GM20000 (cell line): ENCODE measurements at places on chromosomes 6 and 20.
A peak's percentile ranks its signal among the peaks of the same experiment; 100 is the strongest.

DNA sequence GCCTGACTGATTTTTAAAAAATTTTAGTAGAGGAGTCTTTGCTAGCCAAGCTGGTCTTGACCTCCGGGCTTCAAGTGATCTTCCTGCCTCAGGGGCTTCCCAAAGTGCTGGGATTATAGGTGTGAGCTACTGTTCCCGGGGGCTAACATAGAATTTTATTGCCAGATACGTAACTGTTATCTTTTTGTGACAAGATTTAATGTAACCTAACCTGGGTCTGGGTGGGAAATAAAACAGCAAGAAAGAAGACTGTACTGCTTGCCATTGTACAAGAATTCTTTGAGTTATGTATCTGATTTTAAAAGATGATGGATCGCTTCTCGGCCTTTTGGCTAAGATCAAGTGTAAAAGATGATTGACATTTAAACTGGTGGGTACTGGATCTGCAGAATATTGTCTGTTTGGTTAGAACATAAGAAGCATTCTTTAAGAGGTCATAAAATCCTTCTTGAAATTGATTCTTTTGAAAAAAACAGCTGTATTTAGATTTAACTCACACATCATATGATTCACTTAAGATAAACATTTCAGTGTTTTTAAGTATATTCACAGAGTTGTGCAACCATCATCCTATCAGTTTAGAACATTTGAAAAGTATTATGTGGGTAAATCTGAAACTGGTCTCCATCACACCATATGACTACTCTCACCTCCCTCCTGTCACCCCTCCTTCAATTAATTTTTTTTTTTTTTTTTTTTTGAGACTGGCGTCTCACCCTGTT is 21.6 kb downstream of the TPX2 start:
- no peak for DNase-seq

DNA sequence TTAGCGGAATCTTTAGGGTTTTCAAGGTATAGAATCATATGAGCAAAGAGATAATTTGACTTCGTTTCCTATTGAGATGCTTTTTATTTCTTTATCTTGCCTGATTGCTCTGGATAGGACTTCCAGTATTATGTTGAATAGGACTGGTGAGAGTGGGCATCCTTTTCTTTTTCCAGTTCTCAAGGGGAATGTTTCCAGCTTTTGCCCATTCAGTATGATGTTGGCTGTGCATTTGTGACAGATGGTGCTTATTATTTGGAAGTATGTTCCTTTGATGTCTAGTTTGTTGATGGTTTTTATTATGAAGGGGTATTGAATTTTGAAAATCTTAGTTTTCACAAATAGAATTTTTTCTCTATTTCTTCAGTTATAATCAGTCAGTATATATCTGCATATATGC is 656.6 kb upstream of the MAP3K7 start:
- no peak for DNase-seq

DNA sequence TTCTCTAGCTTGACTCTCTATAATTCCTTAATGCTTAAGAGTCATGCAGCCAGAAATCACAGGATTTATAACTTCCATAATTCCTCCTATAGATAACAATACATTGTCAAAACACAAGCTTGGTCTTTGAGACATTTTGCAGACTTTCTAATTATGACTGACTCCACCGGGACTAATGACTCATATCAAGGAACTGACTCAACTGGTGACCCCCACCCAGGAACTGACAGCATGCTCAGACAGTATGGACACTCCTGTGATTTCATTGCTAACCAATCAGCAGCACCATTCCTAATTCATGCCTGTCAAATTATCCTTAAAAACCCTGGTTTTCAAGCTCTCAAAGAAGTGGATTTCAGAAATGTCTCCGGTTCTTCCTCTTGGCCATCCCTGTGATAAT is 670.5 kb upstream of the IMPG1 start:
- DNase-seq, result no peak

- DNase-seq, result no peak
Observed at GRCh38 chr6:130161683-130162404, 60.9 kb downstream of the SAMD3 start.

DNA sequence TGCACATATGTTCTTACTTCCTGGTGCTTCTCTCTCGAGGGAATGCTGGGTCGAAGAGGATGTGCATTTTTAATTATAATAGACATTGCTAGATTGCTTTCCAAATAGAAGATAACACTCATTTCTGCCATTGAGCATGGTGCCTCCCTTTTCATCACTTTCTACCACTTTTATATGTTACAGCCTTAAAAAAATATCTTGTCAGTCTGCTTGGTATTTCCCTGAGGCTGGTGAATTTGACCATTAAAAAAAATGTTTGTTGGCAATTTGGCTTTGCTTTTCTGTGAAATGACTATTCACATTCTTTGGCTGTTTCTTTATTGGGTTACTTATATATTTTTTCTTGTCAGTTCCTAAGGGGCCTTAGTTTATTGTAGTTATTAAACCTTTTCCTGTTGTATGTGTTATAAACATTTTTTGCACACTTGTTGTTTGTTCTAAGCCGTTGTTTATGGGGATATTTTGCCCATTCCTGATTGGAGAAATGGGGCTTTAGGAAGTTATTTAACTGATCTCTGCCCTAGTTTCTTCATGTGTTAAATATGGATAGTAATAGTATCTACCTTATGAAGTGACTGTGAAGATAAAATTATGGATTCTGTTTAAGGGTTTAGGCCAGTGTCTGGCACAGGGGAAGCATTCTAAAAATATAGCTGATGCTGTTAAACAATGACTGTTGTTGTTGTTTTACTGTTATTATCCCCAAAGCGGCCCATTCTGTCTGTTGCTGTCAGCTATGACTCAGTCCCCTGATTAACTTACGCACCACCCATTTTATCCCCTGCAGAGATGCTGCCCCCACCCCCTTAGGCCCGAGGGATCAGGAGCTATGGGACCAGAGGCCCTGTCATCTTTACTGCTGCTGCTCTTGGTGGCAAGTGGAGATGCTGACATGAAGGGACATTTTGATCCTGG is 3.8 kb downstream of the DDR1 start:
- DNase-seq, result no peak

GRCh38 chr6:161161889-161162624 is 111.8 kb downstream of the AGPAT4 start:
- DNase-seq, result no peak

DNA sequence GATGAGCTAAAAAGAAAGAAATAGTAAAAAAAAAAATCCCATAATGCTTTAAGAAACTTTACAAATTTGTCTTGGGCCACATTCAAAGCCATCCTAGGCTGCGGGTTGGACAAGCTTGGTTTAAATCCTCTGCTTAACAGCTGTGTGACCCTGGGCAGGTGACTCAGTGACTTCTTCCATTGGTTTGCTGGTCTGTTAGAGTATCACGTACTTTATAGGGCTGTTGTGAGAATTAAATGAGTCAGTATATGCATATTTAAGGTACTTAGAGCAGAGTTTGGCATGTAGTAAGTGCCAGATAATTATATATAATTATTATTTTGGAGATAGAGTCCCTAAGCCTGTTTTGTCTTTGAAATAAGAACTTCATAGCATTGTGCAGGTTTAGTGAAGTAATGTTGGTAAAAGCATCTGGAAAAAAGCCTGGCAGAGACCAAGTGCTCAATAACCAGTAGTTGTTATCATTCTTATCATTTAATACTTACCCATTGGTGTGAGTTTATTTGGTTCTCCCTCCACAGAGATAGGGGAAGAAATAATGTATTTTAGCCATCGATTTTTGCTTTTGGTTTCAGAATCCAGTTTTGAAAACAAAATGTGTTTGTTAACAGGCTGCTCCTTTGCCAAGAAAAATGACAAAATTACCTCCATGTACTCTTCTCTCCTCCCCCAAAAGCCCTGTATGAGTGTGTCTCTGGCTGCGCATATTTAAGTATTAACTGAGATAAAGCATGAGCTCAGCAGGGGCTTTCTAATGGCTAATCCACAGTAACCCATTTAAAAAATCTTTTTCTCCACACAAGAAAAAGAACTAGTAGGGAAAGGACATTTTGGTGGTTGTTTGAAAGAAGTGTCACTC is 67.2 kb downstream of the FOXO3 start:
- DNase-seq, result no peak

- no peak for DNase-seq
Observed at GRCh38 chr6:12245763-12246718, 44.1 kb upstream of the EDN1 start.

DNA sequence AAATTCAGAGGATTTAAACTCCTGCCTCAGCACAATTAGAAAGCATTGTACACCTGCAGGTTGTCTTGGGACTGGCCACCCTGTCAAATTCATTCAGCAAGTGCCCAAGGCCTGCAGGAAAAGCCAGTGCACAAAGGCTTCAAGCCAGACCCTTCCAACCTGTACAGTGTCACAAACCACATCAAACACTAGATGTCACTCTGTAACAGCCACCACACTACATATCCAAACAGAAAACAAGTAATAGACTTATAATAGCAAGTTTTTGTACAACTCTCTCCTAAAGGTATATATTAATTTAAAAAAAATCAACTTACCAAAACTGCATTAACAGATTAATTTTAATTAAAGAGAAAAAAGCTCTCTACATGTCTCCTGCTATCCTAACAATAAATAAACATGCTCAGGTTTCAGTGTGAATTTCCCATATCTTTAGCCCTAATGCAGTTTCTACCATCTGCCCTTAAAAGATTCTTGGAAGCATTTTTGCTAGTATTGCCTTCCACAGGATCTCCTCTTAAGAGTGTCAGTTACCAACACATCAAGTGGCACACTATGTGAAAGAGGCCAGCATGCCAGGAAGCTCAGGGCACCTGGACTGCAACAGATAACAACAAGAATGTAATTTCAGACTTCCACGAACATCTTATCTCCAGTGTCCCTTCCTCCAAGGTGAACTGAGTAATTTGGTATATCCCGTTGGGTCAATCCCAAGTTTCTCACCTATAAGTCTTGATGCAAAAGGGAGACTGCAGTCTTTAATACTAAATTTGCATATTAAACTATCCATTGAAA is 47.5 kb downstream of the RALGAPA2 start:
- DNase-seq, result peak; percentile 46

GRCh38 chr6:5557506-5557905 is 296.2 kb downstream of the FARS2 start:
- DNase-seq, result no peak

DNA sequence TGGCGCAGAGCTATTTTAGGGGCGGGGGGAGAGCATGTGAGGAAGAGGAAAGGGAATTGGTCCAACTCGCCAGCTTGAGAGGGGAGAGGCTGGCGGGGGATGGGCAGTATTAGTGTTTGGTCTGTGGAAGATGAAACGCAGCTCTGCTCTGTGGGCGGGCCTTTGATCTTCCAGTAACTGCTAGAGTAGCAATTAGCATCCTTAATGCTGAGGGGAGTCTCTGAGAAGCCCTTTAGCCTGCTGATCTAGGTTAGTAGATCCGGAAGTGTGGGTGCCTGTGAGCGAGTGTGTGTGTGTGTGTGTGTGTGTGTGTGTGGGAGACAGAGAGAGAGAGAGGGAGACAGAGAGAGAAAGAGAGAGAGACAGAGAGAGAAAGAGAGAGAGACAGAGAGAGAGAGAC is 117.2 kb upstream of the BACH2 start:
- peak; percentile 57 for DNase-seq

DNA sequence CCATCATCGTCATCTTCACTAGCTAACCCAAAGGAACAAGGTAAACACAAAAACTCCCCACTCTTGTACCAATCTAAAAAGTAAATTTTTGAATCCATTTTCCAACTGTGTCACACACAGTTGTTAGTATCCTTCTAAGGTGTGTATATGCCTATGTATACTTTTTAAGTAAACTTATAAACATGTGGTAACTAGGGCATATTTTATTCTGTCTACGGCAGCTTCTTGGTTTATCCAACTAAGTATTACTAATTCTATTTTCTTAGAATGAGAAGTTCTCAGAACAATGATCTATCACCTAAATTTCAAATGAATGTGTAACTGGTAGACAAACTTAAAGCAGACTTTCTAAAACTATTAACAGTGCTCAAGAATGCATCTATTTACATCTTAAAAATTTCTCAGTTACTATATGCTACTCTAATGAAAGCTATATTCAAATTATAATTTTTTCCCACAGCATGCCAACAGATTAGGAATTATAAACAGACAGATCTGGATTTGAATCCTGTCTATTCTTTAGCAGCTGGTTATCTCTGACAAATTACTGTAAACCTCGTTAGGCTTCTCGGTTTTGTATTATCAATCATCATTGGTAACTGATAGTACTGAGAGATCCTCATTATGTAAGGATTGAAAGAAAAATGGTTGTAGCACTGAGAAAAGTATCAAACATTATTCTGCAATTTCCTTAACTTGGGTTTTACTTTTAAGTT is 1.8 kb upstream of the PLN start:
- no peak for DNase-seq

DNA sequence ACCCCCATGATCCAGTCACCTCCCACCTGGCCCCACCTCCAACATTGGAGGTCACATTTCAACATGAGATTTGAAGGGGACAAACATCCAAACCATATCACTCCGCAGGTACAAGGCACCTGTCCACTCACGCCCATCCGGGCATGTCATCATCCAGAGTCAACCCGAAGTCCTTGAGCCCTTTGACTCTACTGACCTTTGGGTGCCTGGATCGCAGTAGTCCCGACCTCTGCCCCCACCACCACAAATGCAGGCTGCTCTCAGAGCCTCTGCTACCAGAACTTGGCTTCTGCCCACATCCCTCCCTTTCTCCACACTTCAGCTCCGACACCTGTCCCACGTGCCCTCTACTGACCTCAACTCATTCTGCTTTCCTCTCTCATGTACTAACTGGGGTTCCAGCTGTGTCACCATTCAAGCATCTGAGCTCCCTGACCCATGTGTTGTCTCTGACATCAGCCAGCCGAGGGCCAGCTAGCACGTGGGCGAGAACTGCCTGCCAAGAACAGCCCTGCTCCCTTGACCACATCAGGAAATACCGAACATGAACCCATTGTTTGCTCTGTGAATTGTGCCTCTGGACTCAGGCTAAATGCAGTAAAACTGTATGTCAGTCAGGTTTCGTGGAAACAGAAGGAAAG is 498.3 kb upstream of the SULF2 start:
- DNase-seq, result no peak

- no peak for DNase-seq
Observed at GRCh38 chr6:111418971-111419693, 63.9 kb downstream of the REV3L start.

DNA sequence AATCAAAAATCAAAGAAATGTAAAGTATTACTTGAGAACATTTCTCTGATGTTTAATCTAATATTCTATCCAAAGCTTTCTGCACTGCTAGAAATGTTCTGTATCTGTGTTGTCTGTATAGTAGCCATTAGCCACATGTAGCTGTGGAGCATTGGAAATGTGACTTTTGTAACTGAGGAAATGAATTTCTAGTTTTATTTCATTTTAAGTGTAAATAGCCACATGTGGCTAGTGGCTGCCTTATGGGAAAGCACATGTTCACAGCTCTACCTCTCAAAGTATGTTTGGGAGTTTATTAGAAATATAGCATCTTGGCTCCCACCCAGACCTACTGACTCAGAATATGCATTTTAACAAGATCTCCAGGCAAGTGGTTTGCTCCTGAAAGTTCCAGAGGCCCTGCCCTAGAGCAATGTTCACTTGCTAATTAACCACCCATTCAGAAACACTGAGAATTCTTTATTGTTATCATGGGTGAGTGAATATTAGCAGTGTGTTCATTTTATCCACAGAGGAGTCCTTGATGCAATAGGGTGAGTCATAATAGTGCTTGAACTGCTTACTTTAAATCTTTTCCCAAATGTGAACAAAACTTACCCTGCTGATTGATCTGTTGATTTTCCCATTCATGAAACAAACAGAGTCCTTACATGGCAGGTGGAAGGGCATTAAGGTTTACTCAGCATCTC is 282.7 kb downstream of the PLCB1 start:
- no peak for DNase-seq
